ENCODE measurements at places on chromosomes 4 and X. TPM values are rescaled to one million over a fixed set of nuclear protein-coding genes. Genes with fewer than 3 reads are reported as not detected.

- DNase-seq = no peak
Observed at GRCh38 chrX:7552760-7553159, 290.2 kb upstream of the VCX start.

- no peak for DNase-seq
Observed at GRCh38 chr4:165953181-165953580, 80.1 kb downstream of the TLL1 start.

The BTK gene
- total RNA-seq = not detected

DNA sequence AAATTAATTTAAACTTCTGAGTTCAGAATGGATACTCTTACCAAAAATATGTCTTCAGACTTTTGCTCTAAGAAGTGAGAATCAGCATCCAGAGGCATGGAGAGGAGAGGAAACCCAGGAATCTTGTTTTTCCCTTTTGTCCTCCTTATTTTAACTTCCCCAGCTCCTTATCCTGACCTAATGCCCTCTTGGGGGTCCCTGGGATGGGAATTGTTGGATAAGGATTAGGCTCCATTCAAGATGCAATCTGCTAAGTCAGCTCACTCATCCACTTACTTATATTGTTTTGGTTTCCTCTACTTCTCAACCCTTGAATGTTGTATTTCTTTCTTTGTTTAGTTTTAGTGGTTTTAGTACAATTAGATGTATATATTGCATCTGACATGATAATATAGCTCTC is 208.4 kb upstream of the PCDH7 start:
- DNase-seq = no peak

The COL4A6 gene
- total RNA-seq = not detected

DNA sequence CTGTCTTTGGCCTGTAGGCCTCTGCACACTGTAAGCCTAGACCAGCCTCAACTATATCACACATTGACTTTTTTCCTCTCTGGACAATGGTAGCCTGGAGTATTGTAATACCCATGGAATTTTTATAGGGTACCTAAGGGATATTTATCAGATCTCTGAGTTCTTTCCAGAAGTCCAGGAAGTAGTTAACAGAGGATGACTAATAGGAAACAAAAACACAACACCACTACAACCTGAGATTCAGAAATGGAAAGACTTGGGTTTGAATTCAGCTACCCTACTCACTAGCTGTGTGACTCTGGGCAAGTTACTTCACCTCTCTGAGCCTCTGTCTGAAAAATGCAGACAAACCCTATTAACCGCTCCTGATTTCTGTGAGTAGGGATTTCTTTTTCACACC is 7.7 kb upstream of the STX18 start:
- DNase-seq = no peak

The CD38 gene
- total RNA-seq = 87.4 TPM

The CLNK gene
- total RNA-seq = not detected

The AMTN gene
- total RNA-seq = not detected

DNA sequence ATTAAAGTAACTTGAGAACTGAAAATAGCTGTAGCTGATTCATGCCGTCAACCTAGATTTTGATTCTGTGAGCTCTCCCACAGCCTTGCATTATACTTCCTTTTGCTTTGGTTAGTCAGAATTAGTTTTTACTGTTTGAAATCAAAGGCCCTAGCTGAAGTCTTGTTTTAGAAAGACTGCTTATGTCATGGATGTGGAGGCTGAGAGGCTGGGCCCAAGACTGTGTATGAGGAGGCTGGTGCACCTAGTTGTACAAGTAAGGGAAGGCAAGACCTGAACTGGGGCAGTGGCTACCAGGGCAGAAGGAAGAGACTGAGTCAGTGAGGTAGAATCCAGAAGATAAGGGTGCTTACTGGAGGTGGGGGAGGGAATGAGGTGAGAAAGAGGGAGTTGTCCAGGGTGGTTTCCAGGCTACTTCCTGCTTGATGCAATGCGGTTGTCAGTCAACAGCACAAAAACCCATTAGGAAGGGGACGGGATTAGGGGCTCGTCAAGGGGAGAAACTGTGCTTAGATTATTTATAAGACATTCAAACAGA is 76.2 kb upstream of the PAGE3 start:
- no peak for DNase-seq

GRCh38 chr4:147924604-147925412 is 192.9 kb downstream of the ARHGAP10 start:
- DNase-seq = peak; percentile 10

GRCh38 chr4:14749910-14750309 is 252.4 kb upstream of the CPEB2 start:
- no peak for DNase-seq

- no peak for DNase-seq
Observed at GRCh38 chr4:150337734-150338133, 244.2 kb upstream of the MAB21L2 start.

The DUSP9 gene
- total RNA-seq = not detected

DNA sequence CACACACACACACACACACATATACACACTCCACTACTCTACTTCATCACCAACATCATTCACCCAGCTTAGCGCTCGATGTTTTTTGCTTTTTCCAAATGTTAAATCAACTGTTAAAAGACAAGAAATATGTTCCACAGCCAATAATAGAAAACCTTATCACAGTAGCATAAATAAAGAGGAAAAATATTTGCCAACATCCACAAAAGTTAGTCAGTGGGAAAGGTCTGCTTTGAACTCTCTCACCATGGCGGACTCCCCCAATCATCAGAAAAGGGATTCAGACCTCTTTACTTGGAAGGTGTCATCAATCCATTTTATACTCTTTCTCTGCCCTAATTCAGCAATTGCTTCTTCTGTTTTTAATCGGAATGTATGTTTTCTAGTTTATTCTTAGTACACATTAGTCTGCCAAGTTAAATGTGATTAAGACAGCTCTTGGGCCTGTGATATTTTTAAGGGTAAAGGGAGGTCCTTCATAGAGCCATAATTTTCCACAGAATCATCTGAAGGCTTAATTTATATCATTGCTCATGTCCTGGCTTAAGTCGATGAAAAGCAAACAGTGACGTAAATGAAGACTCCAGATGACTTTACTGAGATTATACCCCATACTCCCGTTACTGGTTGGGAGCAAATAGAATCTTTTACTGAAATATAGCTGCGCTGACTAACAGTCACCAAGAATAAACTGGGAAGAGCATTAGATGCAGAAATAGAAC is 29.7 kb upstream of the LGI2 start:
- DNase-seq = no peak
